ENCODE measurements at places on chromosomes 6 and 20. TPM values are rescaled to one million over a fixed set of nuclear protein-coding genes. Genes with fewer than 3 reads are reported as not detected.

TNXB gene
- 73.3 TPM for total RNA-seq

CGA gene
- 0.49 TPM for total RNA-seq

HAO1 gene
- not detected for total RNA-seq

WFDC12 gene
- total RNA-seq: not detected

TGM3 gene
- total RNA-seq: not detected

DNA sequence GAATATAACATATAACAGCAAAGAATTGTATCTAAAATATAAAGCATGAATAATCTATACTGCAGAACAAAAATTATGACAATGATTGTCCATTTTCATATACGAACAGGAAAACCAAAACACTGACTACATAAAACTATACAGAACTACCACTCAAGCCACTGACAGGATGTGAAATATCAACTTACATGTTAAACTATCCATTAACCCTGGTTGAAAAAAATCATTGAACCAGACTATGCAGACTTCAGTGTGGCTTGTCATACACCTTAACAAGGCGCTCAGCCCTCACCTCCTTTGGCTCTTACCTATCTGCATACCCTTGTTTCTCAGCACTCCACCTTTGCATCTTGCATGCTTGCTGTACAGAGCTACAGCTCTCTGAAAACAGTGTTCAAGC lies 34.9 kb downstream of the ASCC3 start:
- DNase-seq: no peak

DNA sequence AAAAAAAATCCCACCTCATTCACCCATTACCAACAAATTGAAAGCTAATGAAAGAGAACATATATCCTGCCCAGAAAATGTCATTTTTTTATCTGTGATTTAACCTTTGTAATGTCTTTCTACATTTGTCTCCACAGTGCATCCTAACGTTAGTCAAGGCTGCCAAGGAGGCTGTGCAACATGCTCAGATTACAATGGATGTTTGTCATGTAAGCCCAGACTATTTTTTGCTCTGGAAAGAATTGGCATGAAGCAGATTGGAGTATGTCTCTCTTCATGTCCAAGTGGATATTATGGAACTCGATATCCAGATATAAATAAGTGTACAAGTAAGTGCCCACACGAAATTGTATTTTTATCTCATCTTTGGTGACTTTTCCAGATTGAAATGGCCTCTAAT lies 30.0 kb downstream of the RSPO3 start:
- no peak for DNase-seq

DNA sequence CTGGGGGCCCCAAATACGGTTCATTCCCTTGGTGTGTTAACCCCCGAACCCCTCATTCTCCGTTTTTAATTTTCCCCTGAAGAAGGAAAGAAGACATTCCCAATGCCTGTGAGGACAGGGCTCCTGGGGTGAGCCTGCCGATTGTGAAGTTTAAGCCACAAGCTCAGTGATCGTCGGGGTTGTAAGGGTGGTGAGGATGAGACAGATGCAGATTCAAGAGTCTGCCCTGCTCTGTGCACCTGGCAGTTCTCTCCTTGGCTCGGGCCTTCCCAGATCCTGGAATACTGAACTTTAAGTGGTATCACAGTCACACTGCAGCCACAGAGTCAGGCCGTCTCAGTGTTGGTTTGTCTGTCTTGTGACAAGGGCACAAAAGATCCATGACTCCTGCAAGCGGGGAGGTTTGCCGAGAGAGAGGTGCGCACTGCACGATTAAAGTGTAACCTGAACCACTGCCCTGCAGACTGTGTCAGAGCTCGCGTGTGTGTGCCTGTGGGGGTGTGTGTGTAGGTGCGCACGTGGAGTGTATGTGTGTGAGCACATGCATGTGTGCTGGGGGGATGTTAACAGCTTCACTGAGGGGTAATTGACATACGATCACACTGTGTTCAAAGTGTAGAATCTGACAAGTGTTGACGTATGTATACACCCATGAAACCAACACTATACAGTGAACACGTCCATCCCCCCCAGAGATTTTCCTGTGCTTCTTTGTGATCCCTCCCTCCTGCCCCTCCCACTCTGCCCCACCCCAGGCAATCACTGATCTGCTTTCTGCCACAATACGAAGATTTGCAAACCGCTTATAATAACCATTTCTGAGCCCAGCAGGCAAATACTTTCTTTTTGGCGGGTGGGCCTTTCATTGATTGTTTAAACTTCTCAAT lies 38.9 kb downstream of the RPP40 start:
- DNase-seq: no peak

GRCh38 chr6:46377209-46377608 lies 114.0 kb downstream of the RCAN2 start:
- DNase-seq: no peak

GRCh38 chr20:50992733-50993457 lies 30.0 kb downstream of the KCNG1 start:
- DNase-seq: no peak

DNA sequence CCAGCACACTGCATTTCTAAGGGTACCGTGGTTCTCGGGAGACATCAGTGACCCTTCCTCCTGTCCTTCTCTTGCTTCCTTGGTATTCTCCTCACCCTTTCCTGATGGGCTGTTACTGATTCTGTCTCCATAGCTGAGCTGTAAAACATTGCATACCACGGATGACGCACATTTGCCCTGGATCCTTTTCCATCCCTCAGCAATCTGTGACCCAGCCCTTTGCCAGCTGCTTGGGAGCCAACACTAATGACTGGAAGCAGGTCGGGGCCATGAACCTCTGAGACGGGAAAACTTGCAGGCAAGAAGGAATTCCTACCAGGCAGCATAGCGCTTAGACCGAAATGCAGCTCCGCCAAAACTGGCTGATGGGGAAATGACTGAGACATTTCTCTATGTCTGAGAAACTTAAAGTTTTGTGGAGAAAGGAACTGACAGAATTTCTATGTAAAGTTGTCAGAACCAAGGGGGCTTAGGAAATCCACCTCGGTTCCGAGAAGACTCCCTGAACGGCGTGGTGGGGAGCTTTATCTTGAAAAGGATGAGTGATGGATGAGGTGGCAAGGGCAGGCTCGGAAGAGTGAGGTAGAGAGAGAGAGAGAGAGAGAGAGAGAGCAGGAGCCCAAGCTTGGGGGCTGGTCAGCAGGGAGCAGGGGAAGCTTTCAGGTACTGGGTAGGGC lies 19.2 kb downstream of the TUBB2B start:
- DNase-seq: no peak

SCRT2 gene
- not detected for total RNA-seq

DNA sequence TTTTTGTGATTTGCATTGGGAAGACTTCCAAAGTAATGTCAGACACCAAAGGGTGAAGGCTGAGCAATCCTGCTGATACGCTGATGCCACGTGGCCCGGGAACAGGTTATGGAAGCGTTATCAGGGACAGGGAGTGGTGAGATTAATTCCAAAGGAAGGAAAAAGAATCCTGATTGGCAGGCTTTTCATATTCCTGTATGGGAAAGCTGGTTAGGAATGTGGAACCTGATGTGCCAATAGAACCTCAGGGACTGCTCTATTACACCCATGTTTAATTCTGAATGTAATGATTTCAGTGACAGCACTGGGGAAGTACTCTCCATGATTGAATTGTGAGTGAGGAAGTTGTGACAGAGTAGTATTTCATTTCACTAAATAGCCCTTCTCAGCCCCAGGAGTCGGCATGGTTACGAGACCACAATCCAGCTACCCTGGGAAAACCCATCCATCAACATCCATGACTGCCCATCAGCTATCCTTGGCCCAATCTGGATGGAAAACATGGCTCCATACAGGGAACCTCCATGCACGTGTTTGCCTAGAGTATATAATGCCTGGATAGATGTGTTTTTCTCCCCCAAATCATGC lies 49.4 kb downstream of the F13A1 start:
- DNase-seq: no peak

DNA sequence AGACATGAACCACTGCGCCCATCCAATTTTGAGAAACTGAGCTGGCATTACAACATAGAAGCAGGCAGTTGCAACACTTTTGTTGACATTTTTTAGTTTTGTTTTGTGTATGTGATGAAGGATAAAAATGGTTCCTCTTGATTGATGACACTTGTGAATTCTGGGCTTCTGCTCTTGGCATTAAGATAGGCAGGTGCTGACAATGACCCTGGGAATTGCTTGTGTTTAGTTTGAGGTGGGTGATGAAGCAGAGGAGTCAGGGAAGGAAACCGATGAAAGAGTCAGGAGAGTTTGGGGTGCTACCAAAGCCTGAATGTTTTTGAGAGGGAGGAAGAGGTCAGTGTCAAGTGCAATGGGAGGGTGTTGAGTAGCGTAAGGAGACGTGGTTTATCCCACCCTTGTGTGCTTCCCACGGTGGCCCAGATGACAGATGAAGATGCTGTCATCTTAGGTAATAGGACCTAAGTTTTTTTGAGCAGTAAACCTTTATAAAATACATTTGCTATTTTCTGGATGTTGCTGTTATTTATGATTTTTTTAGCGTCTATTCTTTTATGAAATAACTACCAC lies 19.4 kb downstream of the CDS2 start:
- no peak for DNase-seq

- no peak for DNase-seq
These were observed 706 bp upstream of the NANP start for GRCh38 chr20:25624500-25624939.

SLC24A3 gene
- 1.4 TPM for total RNA-seq

EPPIN gene
- not detected for total RNA-seq

DNA sequence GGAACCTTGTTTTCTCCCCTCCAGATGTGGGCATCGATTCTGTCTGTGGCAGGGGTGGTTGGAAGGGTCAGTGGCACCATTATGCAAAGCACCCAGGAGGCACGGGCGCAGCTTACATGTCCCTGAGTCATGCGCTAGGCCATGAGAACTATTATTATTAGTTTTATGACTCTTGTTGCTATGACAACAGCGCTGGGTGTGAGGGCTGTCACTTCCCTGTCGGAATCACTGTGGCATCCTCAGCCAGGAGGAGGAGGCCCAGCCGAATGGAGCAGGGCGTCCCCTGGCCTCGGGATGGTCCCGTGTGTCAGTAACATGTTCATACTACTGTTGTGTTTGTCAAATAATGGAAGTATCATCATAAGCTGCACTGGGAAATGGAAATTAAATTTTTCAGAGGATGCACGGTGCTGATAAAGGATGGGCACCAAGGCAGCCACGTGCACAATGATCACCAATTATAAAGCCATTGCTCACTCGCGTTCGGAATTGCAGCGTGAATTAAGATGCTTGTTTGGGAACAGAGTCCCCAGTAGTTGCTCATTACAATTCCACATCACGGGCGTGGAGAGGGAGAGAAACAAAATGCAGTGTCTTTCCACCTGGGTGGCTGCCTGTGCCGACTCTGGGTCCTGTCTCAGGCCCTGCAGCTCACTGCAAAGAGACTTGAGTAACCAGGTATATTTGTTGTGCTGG lies 247.9 kb downstream of the CDH4 start:
- peak; percentile 53 for DNase-seq

- no peak for DNase-seq
These were observed 63.8 kb upstream of the CD83 start for GRCh38 chr6:14053811-14054210.

DNA sequence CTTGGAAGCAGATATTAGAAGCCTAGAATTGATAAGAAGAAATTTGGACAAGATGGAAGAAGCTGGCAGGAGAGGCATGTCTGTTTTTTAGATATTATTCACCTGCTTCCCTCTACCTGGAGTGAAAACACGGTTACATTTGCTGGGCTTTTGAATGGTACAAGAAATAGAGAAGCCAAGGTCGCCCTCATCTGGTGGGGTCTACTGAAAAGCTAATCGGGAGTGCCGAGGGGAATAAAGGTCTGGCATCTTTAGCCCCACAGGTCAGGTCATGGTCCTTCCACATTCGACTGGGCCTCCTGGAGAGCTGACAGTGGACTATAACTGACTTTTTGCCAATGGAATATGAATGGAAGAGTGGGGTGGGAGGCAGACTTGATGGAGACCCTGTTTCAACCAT lies 4.6 kb upstream of the C2 start:
- no peak for DNase-seq

DNA sequence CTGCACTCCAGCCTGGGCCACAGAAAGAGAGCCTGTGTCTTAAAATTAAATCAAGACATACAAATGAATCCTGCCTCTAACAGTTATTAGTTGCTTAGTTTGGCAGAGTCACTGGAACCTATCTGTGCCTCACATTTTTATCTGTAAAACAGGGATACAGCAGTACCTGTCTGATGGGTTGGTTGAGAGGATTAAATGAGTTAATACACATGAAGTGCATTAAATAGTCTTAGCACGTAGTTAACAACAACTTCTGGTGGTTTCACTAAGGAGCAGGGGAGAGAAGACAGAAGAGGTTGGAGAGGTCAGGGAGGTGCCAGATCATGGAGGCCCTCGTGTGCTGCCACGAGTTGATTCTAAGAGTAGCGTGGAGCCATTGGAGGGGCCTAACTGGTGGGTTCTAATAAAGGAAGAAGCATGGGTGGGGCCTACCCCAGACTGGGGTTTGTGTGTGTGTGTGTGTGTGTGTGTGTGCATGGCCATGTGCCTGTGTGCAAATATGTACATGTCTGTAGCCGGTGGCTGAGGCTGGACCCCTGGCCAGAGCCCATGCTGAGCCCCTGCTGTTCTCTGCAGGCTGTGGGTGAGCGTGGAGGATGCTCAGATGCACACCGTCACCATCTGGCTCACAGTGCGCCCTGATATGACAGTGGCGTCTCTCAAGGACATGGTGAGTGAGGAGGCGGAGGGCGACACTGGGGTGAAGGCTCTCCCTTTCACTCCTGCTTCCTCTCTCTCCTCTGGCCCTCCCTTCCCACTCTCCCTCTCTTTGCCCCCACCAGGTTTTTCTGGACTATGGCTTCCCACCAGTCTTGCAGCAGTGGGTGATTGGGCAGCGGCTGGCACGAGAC lies 9.1 kb downstream of the RBCK1 start:
- DNase-seq: no peak

KDM1B gene
- 13.0 TPM for total RNA-seq

- DNase-seq: no peak
These were observed 34.5 kb downstream of the PLCG1 start for GRCh38 chr20:41171736-41172295.

DNA sequence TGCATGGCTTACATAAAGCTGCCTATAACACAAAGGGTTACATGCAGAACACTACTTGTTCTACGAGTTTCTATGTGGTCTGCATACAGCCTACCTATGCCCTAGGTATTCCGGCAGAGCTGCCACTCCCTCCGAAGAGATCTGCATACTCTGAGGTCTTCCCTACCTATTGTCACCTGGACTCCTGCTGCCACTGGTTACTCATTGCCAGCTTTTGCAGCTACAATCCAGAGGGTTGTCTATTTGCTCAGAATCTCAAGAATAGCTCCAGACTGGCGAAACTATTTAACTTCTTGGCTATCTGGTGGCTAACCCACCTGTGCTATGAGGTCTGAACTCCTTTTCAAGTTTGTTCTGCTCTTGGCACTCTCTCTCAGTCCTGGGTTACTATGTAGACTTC lies 323.3 kb downstream of the BMP2 start:
- DNase-seq: no peak

DNA sequence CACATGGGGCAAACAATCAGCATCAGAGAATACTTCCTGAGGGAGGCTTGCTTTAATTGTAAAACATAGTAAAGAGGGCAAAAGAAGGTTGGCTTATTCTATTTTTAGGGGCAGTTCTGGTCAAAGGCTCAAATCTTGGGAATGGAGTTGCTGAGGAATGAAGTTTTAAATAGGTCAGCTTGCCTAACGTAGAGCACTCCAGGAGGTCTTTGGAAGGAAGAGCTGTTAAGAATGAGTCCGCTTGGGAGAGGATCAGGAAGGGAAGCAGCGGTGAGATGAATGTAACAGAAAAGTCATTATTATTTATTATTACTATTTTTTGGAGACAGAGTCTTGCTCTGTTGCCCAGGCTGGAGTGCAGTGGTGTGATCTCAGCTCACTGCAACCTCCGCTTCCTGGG lies 108.7 kb downstream of the ZFAND3 start:
- no peak for DNase-seq

FNDC11 gene
- 0.16 TPM for total RNA-seq

Data from Right ventricle myocardium inferior (tissue), 1 donor.